ENCODE measurements at places on chromosomes 12 and 14.

- H3K36me3 ChIP-seq = peaks cover 8% of the 10 kb centered on the region
- DNase-seq = no peak
- no peak overlapping the region for H3K4me3 ChIP-seq
- no peaks in the 10 kb centered on the region for H3K27me3 ChIP-seq
- no peak overlapping the region for H3K27ac ChIP-seq
These were observed 54.6 kb downstream of the NCOR2 start for GRCh38 chr12:124512667-124513296.

DNA sequence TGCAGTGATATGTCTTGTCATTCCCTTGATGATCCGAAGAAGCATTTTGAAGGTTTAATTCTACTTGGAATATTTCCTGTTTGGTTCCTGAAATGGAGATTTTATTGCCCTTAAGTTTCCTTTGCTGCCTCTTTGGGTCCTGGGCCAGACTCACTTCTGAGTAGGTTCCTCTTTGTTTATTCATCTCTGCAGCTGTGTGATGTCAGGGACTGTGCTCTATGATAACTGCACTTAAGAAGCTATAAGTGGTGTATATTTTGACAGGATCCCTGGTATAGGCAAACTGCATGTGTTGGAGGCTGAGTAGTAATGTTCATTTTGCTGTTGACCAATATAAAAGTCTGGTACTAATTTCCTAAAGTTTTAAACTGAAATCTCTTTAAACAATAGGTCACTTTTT lies at the start of gene KLRC4:
Gene KLRC4, minus strand, starts transcription at position 366 of the 400 bp plus-strand sequence. Its CDS starts 182 bp downstream, at position 184.
- H3K4me1 ChIP-seq = peaks cover 37% of the 10 kb centered on the region
- peaks cover 22% of the 10 kb centered on the region for H3K36me3 ChIP-seq
- no peak for DNase-seq
- peak within 1 kb of the TSS; percentile 77 for H3K27ac ChIP-seq

DNA sequence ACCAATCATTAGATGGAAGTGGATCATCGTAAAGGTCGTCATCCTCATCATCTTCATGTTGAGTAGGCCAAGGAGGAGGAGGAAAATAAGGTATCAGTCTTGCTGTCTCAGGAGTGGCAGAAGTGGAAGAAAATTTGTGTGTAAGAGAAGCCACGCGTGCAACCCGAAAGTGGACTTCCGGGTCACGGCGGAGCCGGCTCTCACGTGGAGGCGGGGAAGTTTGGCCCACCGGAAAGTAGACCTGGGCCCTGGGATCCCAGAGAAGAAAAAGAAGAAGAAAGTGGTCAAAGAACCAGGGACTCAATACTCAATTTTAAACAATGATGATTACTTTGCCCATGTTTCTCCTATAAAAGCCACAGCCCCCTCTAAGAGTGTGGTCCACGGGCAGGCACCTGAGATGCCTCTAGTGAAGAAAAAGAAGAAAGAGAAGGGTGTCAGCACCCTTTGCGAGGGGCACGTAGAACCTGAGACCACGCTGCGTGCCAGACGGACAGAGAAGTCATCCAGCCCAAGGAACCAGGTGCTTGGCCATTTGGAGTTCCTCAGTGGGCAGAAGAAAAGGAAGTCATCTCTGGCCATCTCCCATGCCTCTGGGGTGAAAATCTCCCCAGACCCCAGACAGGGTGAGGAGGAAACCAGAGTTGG lies 365.8 kb downstream of the BCAT1 start:
- DNase-seq = no peak
- H3K36me3 ChIP-seq = no peaks in the 10 kb centered on the region
- no peak overlapping the region for H3K4me3 ChIP-seq

- H3K27me3 ChIP-seq = peaks cover 4% of the 10 kb centered on the region
- DNase-seq = no peak
- no peaks in the 10 kb centered on the region for H3K36me3 ChIP-seq
- no peak overlapping the region for H3K27ac ChIP-seq
These were observed 233.0 kb downstream of the LRFN5 start for GRCh38 chr14:41839661-41840060.

DNA sequence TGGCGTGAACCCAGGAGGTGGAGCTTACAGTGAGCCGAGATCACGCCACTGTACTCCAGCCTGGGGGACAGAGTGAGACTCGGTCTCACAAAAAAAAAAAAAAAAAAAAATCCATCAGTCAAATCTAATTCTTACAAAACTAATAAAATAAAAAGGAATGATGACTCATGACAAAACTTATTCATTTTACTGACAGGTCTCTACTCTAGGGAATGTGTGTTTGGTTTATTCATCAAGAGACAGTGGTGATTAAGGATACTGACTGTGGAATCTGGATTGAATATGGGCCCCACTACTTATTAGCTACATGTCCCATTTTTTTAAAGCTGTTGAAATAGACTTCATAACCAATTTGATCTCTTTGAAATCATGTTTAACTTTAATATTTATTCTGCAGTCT lies 29.3 kb upstream of the GAS2L3 start:
- no peaks in the 10 kb centered on the region for H3K4me1 ChIP-seq
- no peak for DNase-seq
- H3K36me3 ChIP-seq = no peaks in the 10 kb centered on the region
- H3K27me3 ChIP-seq = no peaks in the 10 kb centered on the region
- H3K4me3 ChIP-seq = no peak overlapping the region

DNA sequence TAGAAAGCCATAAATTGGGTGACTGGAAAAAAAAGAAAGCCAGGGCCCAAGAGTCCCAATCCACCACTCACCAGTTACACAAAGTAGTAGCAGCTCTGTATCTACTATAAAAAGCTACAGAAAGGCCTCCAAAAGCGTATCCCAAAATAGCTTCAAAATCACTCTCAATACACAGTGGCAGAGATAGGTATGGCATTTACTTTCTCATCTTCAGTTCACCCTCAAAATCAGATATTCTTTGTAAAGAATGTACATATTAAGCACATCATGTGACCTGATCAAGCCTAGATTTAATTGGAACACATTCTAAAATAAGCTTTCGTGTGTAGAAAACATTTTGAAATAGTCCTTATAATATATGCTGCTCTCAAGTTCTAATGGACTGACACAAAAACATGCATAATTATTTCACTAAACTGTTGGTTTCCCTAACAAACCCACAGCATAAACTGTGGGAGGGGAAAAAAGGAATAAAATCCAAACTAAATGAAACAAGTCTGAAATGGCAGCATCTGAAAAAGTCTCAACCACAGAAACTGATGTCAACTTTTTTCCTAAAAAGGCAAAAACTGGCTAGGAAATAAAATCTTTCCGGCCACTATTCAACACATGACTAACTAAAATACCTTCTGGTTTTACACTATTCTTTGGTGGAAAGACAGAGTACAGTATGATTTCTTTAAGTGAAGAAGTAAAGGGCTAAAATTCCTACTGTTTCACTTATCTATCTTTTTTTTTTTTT lies 25.9 kb downstream of the UBE2N start:
- peak overlapping the region; percentile 37 for H3K4me3 ChIP-seq
- peaks cover 29% of the 10 kb centered on the region for H3K36me3 ChIP-seq
- H3K4me1 ChIP-seq = peaks cover 77% of the 10 kb centered on the region
- DNase-seq = no peak
- peak overlapping the region; percentile 91 for H3K27ac ChIP-seq

GRCh38 chr12:92078167-92079053 lies 67.2 kb downstream of the BTG1 start:
- H3K4me3 ChIP-seq = no peak overlapping the region
- H3K4me1 ChIP-seq = peaks cover 61% of the 10 kb centered on the region
- no peaks in the 10 kb centered on the region for H3K27me3 ChIP-seq
- no peak for DNase-seq

DNA sequence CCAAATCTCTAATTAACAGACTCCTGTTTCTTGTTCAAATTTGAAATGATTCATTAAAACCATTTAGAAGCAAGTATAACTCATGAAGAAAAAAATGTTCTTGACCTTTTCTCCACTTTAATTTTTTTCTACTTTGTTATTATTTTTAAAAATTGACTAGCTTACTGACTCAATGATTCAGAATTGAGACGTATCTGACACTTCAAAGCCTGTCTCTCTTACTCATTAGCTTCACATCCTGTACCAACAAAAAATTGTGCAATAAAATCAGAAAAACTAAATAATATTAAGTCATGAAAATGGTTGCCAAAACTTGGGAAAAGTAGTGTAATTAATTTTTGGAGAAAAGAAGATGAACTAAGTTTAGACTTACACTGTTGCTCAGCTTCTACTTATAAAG lies 331.2 kb downstream of the SLC16A7 start:
- H3K4me1 ChIP-seq = no peaks in the 10 kb centered on the region
- no peak for DNase-seq
- peaks cover 4% of the 10 kb centered on the region for H3K27me3 ChIP-seq
- no peak overlapping the region for H3K4me3 ChIP-seq
- no peak overlapping the region for H3K27ac ChIP-seq
- no peaks in the 10 kb centered on the region for H3K36me3 ChIP-seq

- DNase-seq = no peak
- H3K27ac ChIP-seq = no peak overlapping the region
- no peaks in the 10 kb centered on the region for H3K27me3 ChIP-seq
- H3K4me3 ChIP-seq = no peak overlapping the region
- peaks cover 37% of the 10 kb centered on the region for H3K4me1 ChIP-seq
- peaks cover 26% of the 10 kb centered on the region for H3K36me3 ChIP-seq
These were observed 3.8 kb downstream of the SRSF9 start for GRCh38 chr12:120465756-120466155.

- H3K4me1 ChIP-seq = peaks cover 4% of the 10 kb centered on the region
- H3K4me3 ChIP-seq = no peak overlapping the region
- H3K27ac ChIP-seq = no peak overlapping the region
- H3K27me3 ChIP-seq = peaks cover 7% of the 10 kb centered on the region
- H3K36me3 ChIP-seq = no peaks in the 10 kb centered on the region
These were observed 186.6 kb downstream of the PHLDA1 start for GRCh38 chr12:75844985-75845384.

- peak overlapping the region; percentile 10 for H3K4me3 ChIP-seq
- no peaks in the 10 kb centered on the region for H3K36me3 ChIP-seq
- peaks cover 47% of the 10 kb centered on the region for H3K27me3 ChIP-seq
- H3K27ac ChIP-seq = no peak overlapping the region
- H3K4me1 ChIP-seq = no peaks in the 10 kb centered on the region
- DNase-seq = peak; percentile 46
These were observed 240.0 kb upstream of the CPNE8 start for GRCh38 chr12:39145175-39145999.

GRCh38 chr12:101116911-101117310 lies 93.1 kb downstream of the SLC5A8 start:
- H3K4me1 ChIP-seq = no peaks in the 10 kb centered on the region
- no peaks in the 10 kb centered on the region for H3K36me3 ChIP-seq
- no peak overlapping the region for H3K4me3 ChIP-seq
- no peak for DNase-seq

DNA sequence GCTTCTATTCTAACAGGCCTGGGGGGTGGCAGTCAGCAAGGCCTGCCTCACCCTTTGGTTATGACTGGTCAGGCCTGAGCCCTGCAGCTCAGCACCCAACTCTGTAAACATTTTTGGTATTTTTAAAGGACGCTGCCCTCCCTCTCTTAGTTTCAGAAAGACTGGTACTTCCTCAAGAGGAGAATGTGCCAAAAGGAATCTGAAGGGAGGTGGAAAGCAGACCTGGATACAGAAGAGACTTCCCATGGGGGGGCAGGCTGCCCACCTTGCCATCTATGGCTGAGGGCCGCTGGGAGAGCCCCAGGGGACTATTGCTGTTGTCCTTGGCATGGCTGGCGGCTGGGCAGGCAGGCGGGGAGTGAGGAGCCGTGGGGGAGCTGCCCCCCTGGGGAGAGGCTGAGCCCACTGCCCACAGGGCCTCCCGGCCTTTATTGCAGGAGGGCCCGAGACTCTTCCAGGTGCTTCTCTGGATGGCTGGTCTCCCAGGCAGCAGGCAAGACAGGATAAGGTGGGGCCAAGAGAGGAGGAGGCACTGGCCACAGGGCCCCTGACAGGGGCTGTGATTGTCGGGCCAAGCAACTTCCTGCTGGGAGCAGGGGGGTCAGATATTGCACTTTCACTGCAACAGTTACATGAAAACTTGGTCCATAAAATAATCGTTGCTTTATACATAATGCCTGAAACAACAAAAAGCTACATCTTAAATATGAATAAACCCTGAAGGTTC lies 3.5 kb downstream of the ARL6IP4 start:
- no peaks in the 10 kb centered on the region for H3K27me3 ChIP-seq
- H3K27ac ChIP-seq = peak overlapping the region; percentile 90
- DNase-seq = no peak
- no peak overlapping the region for H3K4me3 ChIP-seq
- H3K36me3 ChIP-seq = peaks cover 16% of the 10 kb centered on the region

DNA sequence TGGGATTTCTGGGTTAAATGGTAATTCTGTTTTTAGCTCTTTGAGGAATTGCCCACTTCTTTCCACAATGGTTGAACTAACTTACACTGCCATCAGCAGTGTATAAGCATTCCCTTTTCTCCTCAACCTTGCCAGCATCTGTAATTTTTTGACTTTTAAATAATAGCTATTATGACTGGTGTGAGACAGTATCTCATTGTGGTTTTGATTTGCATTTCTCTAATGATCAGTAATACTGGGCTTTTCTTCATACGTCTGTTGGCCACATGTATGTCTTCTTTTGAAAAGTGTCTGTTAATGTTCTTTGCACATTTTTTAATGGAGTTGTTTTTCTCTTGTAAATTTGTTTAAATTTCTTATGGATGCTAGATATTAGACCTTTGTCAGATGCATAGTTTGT lies 323.7 kb downstream of the CCDC91 start:
- no peak overlapping the region for H3K27ac ChIP-seq
- H3K36me3 ChIP-seq = peaks cover 41% of the 10 kb centered on the region
- no peaks in the 10 kb centered on the region for H3K27me3 ChIP-seq
- no peaks in the 10 kb centered on the region for H3K4me1 ChIP-seq

DNA sequence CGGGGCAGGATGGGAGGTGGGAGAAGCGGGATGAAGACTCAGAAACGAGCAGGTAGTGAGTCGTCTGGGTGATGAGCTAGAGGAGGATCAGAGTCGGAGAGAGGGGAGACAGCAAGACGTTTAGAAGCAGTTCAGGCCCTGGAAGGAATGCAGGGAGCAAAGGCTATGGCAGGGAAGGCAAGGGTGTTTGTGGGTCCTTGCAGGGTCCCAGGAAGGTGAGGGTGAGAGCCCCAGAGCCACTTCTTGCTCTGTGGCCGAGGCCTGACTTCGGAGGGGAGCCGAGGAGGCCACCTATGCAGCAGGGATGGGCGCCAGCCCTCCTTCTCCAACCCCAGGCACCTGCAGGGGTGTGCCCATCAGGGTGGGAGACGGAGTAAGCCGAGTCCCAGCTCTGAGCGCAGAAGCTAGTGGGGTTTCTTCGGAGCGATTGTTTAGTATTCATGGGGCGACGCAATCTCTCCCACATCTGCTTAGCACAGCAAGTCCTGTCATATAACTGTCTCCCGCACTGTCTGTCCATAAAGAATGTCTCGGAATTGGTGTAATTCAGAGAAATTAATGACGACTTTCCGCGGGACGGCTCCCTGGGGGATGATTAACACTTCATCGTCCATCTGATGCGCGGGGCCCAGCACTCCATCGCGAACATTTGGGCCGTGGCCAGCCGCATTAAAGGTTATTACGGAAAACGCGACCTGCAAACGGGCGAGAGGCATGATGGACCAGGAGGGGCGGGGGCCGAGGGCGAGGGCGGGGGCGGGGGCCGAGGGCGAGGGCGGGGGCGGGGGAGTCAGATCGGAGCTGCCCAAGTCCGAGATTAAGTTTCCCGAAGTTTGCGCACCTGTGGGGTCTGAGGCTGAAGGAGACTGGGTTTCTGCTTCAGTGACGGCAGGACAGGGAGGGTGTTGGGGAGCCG lies 12.2 kb upstream of the CALCOCO1 start:
- H3K4me3 ChIP-seq = peak overlapping the region; percentile 56
- no peak overlapping the region for H3K27ac ChIP-seq
- H3K4me1 ChIP-seq = peaks cover 11% of the 10 kb centered on the region
- H3K36me3 ChIP-seq = no peaks in the 10 kb centered on the region
- DNase-seq = no peak

GRCh38 chr14:58659846-58660245 lies 22.1 kb downstream of the DACT1 start:
- H3K4me3 ChIP-seq = no peak overlapping the region
- H3K4me1 ChIP-seq = peaks cover 16% of the 10 kb centered on the region
- no peaks in the 10 kb centered on the region for H3K27me3 ChIP-seq
- DNase-seq = no peak

Measured in activated naive CD8-positive, alpha-beta T cell treated with anti-CD3 and anti-CD28 coated beads for 36 hours (primary cell).